ENCODE measurements at places on chromosomes 5 and 9. TPM values are rescaled to one million over a fixed set of nuclear protein-coding genes. Genes with fewer than 3 reads are reported as not detected.

PTPN3 gene
- polyA plus RNA-seq = 14.7 TPM

MTREX gene
- 19.1 TPM for polyA plus RNA-seq

FUT7 gene
- 0.08 TPM for polyA plus RNA-seq

TLX3 gene
- polyA plus RNA-seq = not detected

FSD1L gene
- polyA plus RNA-seq = 0.33 TPM

AHRR gene
- 1.7 TPM for polyA plus RNA-seq

CAVIN4 gene
- polyA plus RNA-seq = 0.06 TPM

PCDHA12 gene
- polyA plus RNA-seq = 0.01 TPM

DBH gene
- not detected for polyA plus RNA-seq

PTPRD gene
- polyA plus RNA-seq = 0.60 TPM

CARD9 gene
- 1.8 TPM for polyA plus RNA-seq

PRLR gene
- polyA plus RNA-seq = 0.20 TPM

PCDHAC1 gene
- polyA plus RNA-seq = 0.01 TPM

FBP1 gene
- polyA plus RNA-seq = 1.4 TPM

NR3C1 gene
- 8.6 TPM for polyA plus RNA-seq

ITGA2 gene
- 6.4 TPM for polyA plus RNA-seq

TXN gene
- polyA plus RNA-seq = 1,229 TPM

OLFM1 gene
- polyA plus RNA-seq = 2.3 TPM

NUTM2F gene
- polyA plus RNA-seq = not detected

PROB1 gene
- 0.48 TPM for polyA plus RNA-seq

FOXB2 gene
- not detected for polyA plus RNA-seq

EFCAB9 gene
- polyA plus RNA-seq = not detected

RNF180 gene
- polyA plus RNA-seq = 0.63 TPM

NSUN2 gene
- polyA plus RNA-seq = 44.4 TPM

SYK gene
- polyA plus RNA-seq = 12.0 TPM

KYAT1 gene
- 4.0 TPM for polyA plus RNA-seq

CCDC180 gene
- 0.51 TPM for polyA plus RNA-seq

COL15A1 gene
- polyA plus RNA-seq = 7.3 TPM

GABRG2 gene
- 0.01 TPM for polyA plus RNA-seq

TUSC1 gene
- polyA plus RNA-seq = 2.6 TPM

CRHBP gene
- polyA plus RNA-seq = 0.19 TPM

NCS1 gene
- polyA plus RNA-seq = 12.8 TPM

GNA14 gene
- 0.94 TPM for polyA plus RNA-seq

OBP2B gene
- polyA plus RNA-seq = not detected

OR1L1 gene
- polyA plus RNA-seq = not detected

SLC46A2 gene
- 1.0 TPM for polyA plus RNA-seq

VLDLR gene
- 13.4 TPM for polyA plus RNA-seq

IFNA2 gene
- not detected for polyA plus RNA-seq

SPATA31A3 gene
- not detected for polyA plus RNA-seq

TAF7 gene
- polyA plus RNA-seq = 35.3 TPM

STX17 gene
- polyA plus RNA-seq = 7.0 TPM

CD180 gene
- 0.12 TPM for polyA plus RNA-seq

RASGRF2 gene
- polyA plus RNA-seq = 0.69 TPM

RGS7BP gene
- 0.12 TPM for polyA plus RNA-seq

CCDC171 gene
- polyA plus RNA-seq = 1.2 TPM
